ENCODE measurements at places on chromosomes 2 and 18.

- DNase-seq = no peak
These were observed 80.8 kb downstream of the RHBDD1 start for GRCh38 chr2:226916669-226917068.

- no peak for DNase-seq
These were observed 76.1 kb downstream of the THADA start for GRCh38 chr2:43519643-43520221.

DNA sequence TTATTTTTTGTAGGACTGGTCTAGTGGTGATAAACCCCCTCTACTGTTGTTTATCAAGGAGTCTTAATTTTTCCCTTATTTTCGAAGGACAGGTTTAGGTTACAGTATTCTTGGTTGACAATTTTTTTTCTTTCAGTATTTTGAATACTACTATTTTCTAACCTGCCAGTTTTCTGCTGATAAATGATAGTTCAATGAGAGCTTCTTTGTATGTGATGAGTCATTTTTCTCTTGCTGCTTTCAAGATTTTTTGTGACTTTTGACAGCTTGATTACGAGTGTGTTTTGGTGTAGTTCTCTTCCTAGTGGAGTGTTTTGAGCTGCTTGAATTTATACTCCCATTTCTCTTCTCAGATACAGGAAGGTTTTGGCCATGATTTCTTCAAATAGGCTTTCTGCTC, 77.5 kb downstream of the ACSL3 start:
- no peak for DNase-seq

- no peak for DNase-seq
These were observed 121.5 kb upstream of the SP3 start for GRCh38 chr2:174086708-174087107.

DNA sequence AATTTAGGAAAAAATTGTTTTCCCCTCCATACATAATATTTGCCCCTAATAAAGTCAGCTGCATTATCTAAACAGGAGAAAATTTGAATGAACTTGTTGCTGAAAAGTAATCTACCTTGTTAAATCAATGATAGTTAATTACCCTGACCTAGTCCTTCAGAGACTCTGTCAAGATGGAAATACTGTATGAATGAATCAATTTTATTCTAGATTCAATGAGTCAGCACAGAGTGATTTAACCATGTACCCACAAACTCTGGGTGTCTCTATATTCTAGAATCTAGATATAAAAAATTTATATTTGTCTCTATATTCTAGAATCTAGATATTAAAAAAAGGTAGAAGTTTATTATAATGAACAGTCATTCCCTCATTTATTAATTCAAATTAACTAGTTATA, 36.2 kb downstream of the NDUFAF7 start:
- no peak for DNase-seq
